ENCODE measurements at places on chromosomes 7 and 10. TPM values are rescaled to one million over a fixed set of nuclear protein-coding genes. Genes with fewer than 3 reads are reported as not detected.

DNA sequence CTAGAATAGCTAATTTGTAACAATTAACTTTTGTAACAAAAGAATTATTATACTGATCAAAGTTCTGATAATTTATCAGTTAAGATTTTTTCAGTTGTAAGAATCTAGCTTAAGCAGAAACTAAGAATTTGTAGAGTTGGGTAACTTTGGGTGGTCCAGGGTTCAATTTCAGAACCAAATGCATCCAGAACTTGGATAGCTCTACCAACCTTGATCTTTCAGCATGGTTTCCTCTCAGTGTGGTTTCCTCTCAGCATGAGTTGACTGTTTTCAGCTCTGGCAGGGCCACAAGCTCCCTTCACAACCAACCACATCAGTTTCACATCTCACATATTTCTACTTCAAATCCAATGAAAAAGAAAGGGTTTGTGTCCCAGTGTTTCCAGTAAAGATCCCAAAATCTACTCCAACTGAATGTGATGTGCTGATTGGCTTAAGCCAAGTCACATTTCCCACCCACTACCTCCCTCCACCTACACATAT, 3.3 kb upstream of the FAS start:
- DNase-seq, result no peak

- no peak for DNase-seq
These were observed 22.5 kb upstream of the VAX1 start for GRCh38 chr10:117160567-117160966.

- no peak for DNase-seq
These were observed 3.6 kb upstream of the TBX20 start for GRCh38 chr7:35257251-35258124.

- no peak for DNase-seq
These were observed 14.8 kb downstream of the ATG9B start for GRCh38 chr7:151009327-151010036.

DNA sequence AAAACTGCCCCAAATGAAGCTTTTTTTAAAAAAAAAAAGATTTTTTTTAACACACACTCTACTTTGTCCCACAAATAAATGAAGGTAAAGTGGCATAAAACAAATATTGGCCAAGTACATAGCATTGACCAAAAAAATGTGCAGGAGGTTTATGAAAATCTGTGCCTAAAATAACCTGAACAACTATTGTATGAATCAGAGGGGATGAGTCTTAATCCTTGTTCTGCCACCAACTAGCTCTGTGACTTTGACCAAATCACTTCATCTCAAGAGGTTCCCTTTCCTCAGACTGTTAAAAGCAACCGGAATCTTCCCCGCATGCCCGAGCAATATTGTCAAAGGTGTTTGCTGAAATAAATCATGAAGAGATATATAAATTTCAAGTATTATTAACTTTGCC, 150.4 kb upstream of the NEBL start:
- DNase-seq, result no peak

GRCh38 chr7:138338361-138338760, 121.7 kb upstream of the TRIM24 start:
- no peak for DNase-seq

DNA sequence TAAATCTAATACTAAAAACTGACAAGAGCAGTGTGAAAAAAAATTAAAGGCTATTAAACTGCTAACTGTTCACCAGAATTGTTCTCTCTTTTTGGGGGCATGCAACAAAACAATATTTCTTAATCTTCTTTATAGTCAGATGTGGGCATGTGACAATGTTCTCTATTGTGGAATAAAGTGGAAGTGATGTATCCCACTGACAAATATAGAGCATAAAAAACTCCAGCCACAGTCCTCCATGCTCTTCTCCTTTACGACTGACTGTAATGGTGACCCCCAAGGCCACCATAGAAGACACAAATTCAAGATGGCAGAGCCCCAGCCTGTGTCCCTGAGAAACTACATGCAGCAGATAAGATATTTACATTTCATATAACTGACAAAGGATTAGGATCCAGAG, 11.6 kb upstream of the CCDC6 start:
- DNase-seq, result no peak

DNA sequence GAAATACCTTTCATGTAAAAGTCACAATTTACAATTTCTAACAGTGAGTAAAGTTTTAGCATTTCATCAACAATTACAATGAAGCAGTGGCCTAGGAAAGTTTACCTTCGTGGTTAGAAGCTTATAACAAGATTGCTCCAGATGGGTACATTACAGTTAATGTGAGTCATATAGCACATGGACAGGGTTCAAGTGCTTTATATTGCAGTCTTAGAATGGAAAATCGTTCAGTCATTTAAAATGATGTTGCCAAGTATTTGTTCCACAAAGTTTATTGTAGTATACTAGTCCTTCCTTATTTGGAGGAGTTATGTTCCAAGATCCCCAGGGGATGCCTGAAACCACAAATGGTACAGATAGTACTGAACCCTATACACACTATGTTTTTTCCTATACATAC, 174.6 kb upstream of the TARP start:
- DNase-seq, result no peak

DNA sequence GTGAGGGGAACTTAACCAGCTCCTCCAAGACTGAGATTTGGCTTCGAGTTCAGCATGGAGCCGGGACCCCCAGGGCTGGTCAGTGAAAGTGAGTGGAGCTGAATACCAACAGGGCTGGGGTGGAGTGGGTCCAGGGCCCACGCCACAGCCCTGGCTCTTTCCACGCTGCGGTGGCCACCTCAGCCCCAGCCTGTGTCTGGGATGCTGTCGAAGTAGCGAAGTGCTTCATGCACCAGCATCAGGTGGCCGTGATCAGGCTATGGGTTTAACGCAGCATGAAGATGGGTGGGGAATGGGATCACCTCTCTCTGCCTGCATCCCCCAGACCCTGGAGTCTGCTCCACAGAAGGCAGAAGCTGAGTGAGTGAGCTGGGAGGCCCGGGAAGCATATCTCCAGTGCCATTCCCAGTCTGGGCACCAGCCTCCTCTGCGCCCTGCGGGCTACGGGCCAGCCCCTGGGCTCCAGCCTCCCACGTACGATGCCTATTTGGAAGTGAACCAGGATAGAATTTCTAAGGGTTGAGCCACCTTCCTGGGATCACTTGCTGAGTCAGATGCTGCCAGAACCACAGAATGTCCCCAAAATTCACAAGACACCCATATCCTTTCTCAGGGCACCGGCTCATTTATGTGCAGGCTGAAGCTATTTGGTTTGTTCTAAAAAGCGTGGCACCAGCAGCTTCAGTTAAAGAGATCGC, 131.1 kb upstream of the CHST15 start:
- no peak for DNase-seq

- DNase-seq, result no peak
These were observed 63.3 kb downstream of the CTTNBP2 start for GRCh38 chr7:117809958-117810357.

DNA sequence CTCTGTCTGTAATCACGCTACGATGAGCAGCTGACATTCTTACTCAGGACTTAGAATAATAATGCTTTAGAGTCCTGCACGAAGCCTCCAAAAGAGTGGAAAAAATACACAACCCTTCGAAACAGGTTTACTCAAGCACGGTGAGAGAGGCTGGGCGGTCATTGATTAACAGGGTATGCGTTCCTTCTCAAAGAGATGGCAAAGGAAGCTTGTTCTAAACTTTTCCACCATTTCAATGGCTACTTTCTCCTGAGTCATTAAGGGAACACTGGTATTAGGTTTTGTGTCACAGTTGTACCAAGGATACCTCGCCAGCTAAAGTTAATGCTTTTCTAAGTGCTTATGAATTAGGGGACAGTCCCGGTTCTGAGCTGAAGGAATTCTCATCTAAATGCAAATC, 141.9 kb upstream of the RHEB start:
- no peak for DNase-seq

GRCh38 chr10:69405221-69405620, 11.5 kb downstream of the TACR2 start:
- no peak for DNase-seq

GRCh38 chr10:131198401-131198800, 113.1 kb downstream of the TCERG1L start:
- no peak for DNase-seq

DNA sequence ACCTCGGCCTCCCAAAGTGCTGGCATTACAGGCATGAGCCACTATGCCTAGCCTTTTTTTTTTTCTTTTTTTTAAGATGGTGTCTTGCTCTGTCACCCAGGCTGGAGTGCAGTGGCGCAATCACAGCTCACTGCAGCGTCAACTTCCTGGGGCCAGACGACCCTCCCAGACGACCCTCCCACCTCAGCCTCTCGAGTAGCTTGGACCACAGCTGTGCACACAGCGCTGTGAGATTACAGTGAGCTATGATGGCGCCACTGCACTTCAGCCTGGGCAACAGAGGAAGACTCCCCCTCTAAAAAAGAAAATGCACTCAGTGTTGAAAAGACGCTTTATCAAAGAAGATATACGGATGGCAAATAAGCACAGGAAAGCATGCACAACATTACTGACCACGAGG, 16.5 kb upstream of the WIPI2 start:
- no peak for DNase-seq

GRCh38 chr10:133299738-133300137, 8.9 kb downstream of the TUBGCP2 start:
- no peak for DNase-seq

DNA sequence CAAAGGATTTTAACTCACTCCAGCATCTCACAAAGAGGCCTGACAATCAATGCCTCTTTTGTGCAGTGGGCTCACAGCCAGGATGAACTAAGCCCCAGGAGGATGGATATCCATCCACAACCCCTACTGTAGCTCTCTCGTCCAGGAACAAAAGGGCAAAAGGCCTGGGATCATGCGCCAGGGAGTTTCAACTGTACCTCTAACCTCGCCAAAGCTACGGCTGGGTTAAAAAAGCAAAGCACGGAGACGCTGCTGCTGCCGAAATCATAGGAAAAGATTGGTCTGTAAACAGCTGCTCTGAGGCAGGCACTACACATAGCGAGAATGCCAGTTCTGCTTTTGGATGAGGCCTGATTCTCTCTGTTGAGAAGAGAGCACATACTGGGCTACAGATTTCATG, 32.1 kb downstream of the VSTM4 start:
- no peak for DNase-seq

- no peak for DNase-seq
These were observed 1.5 kb downstream of the PCOLCE start for GRCh38 chr7:100603726-100604027.

GRCh38 chr10:46544989-46545791, 11.3 kb downstream of the GPRIN2 start:
- no peak for DNase-seq

DNA sequence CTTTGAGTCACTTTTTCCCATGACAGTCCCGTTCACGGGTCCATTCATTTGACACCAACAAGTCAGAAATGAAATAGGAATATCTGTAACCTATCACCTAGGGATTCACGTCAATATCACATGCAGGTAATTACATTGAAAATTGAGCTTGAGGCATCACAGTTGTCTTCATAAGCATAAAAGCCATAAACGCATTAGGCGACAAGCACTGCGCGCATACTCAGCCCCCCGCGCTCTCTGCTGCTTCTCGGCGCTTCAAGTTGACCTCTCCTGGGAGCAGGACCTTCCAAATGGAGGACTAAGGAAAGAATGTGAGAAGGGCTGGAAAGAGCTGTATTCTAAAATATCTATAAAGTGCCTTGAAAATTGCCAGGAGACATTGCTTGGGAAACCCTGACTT, 130.5 kb upstream of the TNS3 start:
- DNase-seq, result no peak

DNA sequence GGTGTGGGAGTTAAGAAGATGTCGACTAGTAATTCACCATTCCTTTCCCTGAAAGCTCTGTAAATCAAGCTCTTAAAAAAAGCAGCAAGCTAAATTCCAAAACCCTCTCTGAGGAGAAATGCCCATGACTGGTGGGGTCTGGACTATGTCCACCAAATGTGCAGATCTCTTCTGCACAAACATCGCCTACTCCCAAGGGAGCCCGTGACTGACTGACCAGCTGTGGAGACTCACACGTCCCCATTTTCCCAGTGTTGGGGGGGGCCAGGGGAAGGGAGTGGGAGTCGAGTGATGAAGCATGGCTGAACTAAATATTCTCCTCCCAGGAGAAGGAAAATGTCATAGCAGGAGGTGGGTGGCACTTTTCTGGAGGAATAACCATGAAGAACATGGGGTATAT, 164.1 kb upstream of the HPS1 start:
- no peak for DNase-seq

DNA sequence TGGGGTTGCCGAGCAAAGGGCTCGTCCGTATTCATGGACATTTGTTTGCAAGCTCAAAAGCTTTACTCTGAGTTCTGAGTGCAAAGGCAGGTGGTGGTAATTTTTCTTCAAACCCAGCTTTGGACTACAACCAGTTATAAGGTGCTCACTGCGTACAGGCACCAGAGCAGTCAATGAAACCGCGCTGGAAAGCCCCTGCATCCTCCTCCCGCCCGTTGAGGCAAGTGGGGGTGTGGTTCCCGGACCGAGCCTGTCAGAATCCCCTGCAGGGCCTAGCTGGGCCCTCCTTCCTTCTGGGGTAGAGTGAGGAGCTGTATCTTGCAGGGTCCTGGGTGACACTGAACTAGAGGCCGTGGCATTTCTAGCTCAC, 22.3 kb downstream of the AMZ1 start:
- no peak for DNase-seq

- no peak for DNase-seq
These were observed 16.7 kb downstream of the UBTD1 start for GRCh38 chr10:97515271-97515978.

- no peak for DNase-seq
These were observed 13.5 kb downstream of the FBH1 start for GRCh38 chr10:5903563-5903962.

GRCh38 chr7:83306502-83306901, 143.8 kb upstream of the PCLO start:
- DNase-seq, result no peak

DNA sequence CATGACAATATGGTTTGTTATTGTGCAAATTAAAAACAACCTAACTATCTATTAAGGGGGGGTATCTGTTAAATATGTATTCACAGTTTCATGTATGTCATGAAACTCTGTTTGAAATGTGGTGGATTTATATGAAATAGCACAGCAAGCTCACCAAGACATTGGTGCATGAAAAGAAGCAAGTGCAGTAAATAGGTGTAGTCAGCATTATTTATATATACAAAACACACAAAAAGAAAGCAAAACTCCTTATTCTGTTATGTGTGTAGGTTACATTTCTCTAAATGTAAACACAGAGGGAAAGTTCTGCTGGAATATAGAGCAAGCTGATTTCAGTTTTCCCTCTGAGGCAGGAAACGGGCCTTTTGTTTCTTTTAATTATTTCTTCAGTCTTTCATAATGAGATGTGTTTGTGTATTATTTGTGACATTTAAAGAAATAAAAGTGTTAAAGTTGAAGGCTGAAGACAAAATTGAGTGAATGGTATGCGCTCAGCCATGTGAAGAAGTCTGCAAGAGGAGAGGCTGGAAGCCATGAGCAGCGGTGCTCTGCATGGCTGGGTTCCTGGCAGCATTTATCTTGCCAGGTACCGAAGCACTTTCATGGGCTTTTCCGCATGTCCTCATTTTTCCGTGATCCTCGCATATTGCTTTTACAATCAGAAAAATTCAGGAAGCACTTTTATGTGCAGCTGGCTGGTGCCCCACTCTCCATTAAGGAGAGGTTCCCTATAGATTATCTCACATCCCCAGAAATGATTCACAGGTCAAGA, 38.5 kb downstream of the GRID1 start:
- DNase-seq, result no peak

The TMEM270 gene
- total RNA-seq, result 0.72 TPM

The TBRG4 gene
- total RNA-seq, result 149 TPM

The FAM25C gene
- total RNA-seq, result not detected

The MBLAC1 gene
- 5.2 TPM for total RNA-seq

The DDC gene
- total RNA-seq, result not detected

The FIS1 gene
- 110 TPM for total RNA-seq

The FRMD4A gene
- 7.1 TPM for total RNA-seq

The VPS37D gene
- 4.4 TPM for total RNA-seq

The IKZF1 gene
- 0.77 TPM for total RNA-seq

The ZNF786 gene
- 10.1 TPM for total RNA-seq

The MINPP1 gene
- 37.0 TPM for total RNA-seq

All from Panc1 (cell line).